ENCODE measurements at places on chromosomes 11 and 22. TPM values are rescaled to one million over a fixed set of nuclear protein-coding genes. Genes with fewer than 3 reads are reported as not detected.
A peak's percentile ranks its signal among the peaks of the same experiment; 100 is the strongest.

DNA sequence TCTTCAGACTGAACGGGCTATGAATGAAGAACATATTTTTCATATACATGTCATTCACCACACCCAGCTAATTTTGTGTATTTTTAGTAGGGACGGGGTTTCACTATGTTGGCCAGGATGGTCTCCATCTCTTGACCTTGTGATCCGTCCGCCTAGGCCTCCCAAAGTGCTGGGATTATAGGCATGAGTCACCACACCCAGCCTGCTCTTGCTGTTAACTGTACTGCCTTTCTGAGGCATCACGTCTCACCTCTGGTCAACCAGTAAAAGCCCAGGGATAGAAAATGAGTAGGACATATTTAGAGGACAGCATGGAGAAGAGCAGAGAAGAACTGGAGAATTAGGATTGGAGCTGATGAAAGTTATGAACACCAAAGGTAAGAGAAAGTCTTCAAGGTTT, 55.6 kb downstream of the APOL3 start:
- DNase-seq: no peak

DNA sequence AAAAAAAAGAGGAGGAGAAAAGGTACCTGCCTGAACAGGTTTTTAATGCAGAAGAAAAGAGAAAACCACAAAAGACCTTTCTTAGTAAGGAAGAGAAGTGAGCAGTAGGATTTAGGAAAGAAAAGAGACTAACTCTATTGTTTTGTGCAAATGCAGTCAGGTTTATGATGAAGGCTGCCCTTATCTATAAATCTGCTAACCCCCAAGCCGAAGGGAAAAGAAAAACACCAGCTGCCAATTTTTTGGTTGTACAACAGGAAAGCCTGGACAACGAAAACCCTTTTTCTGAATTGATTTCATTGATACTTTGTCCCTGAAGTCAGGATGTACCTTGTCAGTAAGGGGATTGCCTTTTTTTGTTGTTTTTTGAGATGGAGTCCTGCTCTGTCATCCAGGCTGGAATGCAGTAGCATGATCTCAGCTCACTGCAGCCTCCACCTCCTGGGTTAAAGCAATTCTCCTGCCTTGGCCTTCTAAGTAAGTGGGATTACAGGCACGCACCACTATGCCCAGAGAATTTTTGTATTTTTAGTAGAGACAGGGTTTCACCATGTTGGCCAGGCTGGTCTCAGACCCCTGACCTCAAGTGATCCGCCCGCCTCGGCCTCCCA, 21.2 kb downstream of the POLD4 start:
- no peak for DNase-seq

DNA sequence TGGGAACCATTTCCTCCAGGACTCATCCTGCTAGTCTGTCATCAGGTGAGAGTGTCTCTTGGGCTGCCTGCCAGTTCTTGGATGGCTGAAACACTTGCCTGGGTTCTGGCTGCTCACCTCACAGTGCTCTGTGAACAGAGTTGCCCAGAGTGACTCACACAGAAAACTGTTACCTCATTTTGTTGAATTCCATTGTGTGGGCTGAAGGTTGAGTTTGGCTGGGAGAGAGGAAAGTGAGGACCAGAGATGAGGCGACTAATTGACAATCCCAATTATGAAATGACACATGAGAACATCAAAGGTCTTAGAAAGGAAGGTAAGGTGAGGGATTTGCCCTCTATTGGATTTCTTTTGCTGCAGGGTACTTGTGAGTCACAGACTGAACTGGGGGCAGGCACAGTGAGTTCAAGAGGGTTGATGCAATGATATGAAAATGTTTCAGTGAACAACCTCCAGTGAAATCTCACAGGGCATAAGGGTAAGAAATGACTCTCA, 20.2 kb upstream of the CALCB start:
- DNase-seq: no peak

GRCh38 chr11:88522624-88523385, 185.3 kb upstream of the CTSC start:
- DNase-seq: no peak

Gene TRIM6
- 2.1 TPM for total RNA-seq

DNA sequence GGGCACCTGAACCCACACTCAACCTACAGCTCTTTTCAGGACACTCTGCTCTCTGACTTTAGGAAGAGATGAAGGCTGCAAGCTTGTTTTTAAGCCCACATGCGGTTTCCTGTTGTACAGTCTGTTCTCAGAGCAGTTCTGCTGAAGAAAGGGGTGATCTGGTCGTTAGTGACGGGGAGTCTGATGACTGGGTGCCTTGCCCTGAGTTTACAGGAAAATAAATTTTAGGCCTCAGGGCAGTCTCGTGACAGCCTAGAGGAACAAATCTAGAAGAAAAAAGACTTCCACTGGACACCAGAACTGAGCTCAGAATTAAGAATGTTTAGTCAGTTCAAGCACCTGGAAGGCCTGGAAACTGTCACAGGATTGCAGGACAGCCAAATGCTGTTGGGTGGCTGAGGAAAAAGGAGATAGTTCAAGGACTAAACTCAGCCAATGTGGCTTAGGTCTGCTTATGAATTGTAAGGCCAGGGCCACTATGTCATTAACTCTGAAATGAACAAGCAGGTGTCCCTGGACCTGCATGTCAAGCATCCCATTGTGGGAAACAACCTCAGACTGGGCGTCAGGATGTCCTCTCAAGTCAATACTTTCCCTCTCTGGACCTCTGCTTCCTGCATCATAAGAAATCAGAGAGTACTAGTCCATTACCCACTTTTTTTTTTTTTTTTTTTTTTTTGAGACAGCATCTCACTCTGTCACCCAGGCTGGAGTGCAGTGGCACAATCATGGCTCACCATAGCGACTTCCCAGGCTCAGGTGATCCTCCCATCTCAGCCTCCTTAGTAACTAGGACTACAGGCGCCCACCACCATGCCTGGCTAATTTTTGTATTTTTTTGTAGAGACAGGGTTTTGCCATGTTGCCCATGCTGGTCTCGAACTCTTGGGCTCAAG, 5.7 kb downstream of the PIK3IP1 start:
- DNase-seq: peak; percentile 55

DNA sequence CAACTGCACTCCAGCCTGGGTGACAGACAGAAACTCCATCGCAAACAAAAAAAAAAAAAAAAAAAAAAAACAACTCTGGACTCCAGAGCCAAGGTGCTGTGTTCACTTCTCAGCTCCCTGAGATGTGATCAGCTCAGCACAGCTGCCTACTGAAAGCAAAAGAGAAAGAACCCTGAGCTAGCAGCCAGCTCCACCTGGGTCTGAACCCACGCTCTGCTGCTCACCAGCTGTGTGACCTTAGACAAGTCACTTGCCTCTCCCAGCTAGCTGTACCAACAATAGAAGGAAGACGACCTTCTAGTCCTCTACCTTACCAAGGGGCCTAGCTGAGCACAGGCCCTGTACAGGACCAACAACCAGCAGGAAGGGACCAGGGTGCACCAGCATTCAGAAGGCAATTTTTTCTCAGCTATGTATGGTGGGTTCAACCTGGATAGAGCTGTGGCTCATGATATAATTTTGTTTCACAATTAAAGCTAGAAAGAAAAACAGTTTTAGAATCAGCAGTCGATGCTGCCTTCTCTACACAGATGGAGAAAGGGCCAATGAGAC, 3.8 kb downstream of the DGCR2 start:
- no peak for DNase-seq

- DNase-seq: peak; percentile 48
These were observed 89.2 kb upstream of the CRTAM start for GRCh38 chr11:122749005-122749687.

- no peak for DNase-seq
These were observed 20.7 kb upstream of the SEPTIN5 start for GRCh38 chr22:19693581-19693980.

DNA sequence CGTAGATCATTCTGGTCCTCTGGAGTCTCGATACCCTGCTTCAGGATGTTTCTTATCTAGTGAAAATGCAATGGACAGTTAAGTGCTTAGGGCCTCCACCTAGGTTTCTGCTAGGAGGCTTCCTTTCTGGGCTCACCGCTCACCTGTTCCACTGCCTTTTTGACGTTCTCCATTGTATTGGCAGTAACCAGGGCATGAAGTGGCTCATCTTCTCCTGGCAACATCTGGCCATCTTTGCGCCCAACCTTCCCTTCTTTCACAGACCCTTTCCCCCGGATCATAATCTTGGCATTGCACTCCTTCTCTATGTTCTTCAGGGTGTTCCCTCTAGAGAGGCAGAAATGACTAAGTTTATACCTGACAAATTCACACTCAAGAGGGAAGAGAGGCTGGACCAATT, 9.1 kb downstream of the SF1 start:
- no peak for DNase-seq
